ENCODE measurements at places on chromosomes 13 and 19. TPM values are rescaled to one million over a fixed set of nuclear protein-coding genes. Genes with fewer than 3 reads are reported as not detected.
A peak's percentile ranks its signal among the peaks of the same experiment; 100 is the strongest.

DNA sequence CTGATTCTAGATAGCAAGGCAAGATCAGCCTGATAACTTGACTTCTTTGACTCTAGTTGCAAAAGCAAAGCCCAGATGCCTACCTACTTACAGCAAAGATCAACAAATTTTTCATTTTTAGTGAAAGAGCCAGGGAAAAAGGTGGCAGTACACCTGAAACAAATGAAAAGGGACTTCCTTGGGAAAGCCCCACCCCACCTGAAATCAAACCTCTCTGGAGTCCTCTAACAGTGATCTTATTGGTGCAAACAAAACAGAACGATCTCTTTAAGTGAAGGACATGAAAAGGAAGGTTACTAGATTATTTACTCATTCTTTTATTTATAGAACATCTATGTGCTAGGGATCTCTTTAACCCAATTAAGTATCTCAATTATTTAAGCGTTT lies 507 bp upstream of the LCP1 start:
- peak overlapping the region; percentile 94 for H3K27ac ChIP-seq
- peak overlapping the region; percentile 87 for H3K4me3 ChIP-seq
- H3K36me3 ChIP-seq = peaks cover 4% of the 10 kb centered on the region
- DNase-seq = no peak
- peaks cover 13% of the 10 kb centered on the region for H3K4me1 ChIP-seq

GRCh38 chr19:40907968-40908735 lies 26.1 kb upstream of the CYP2A7 start:
- no peak overlapping the region for H3K27ac ChIP-seq
- H3K27me3 ChIP-seq = peaks cover 39% of the 10 kb centered on the region
- no peaks in the 10 kb centered on the region for H3K36me3 ChIP-seq
- no peak for DNase-seq

The CEACAM20 gene
- 2.3 TPM for total RNA-seq

GRCh38 chr19:16569609-16570320 lies 2.5 kb downstream of the SLC35E1 start:
- H3K27ac ChIP-seq = peak overlapping the region; percentile 51
- H3K4me3 ChIP-seq = peak overlapping the region; percentile 67
- DNase-seq = no peak
